Right atrium auricular region (tissue), 2 donors: ENCODE measurements at places on chromosomes 11 and 22. TPM values are rescaled to one million over a fixed set of nuclear protein-coding genes. Genes with fewer than 3 reads are reported as not detected.
A peak's percentile ranks its signal among the peaks of the same experiment; 100 is the strongest.

Gene OR56A1
- not detected for total RNA-seq

Gene C11orf91
- not detected for total RNA-seq

DNA sequence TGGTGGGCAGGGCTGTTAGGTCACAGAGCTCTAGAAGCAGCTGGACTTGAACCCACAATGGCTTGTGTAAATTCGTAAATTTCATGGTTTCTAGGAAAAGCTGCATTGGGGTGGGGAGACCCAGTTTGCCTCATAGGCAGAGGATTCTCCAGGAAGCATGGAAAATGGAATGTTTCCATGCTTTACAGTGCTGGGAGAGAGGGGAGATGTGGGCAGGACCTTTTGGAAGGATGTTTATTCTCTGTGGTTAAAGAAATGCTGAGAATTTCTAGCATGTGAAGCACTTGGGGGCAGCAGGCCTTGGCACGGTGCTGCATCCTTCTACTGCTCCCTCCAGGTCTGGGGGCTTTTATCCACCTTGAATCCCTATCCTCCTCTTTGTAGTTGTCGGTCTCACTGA is 46.3 kb downstream of the TRAF6 start:
- DNase-seq: no peak
- no peaks in the 10 kb centered on the region for H3K27me3 ChIP-seq
- H3K4me1 ChIP-seq: no peaks in the 10 kb centered on the region
- H3K27ac ChIP-seq: no peak overlapping the region
- H3K4me3 ChIP-seq: no peak overlapping the region
- no peaks in the 10 kb centered on the region for H3K36me3 ChIP-seq

- no peak overlapping the region for H3K27ac ChIP-seq
- H3K27me3 ChIP-seq: no peaks in the 10 kb centered on the region
- H3K36me3 ChIP-seq: no peaks in the 10 kb centered on the region
- H3K4me1 ChIP-seq: peaks cover 20% of the 10 kb centered on the region
Measured at GRCh38 chr11:96149743-96150555, 193.0 kb downstream of the MAML2 start.

GRCh38 chr22:20022231-20022977 is 1.5 kb downstream of the TANGO2 start:
- peaks cover 42% of the 10 kb centered on the region for H3K4me1 ChIP-seq
- no peaks in the 10 kb centered on the region for H3K27me3 ChIP-seq
- H3K27ac ChIP-seq: peak overlapping the region; percentile 95
- H3K36me3 ChIP-seq: peaks cover 6% of the 10 kb centered on the region

- no peaks in the 10 kb centered on the region for H3K36me3 ChIP-seq
- no peak for DNase-seq
Measured at GRCh38 chr11:23406131-23406819, 546.0 kb upstream of the CCDC179 start.

DNA sequence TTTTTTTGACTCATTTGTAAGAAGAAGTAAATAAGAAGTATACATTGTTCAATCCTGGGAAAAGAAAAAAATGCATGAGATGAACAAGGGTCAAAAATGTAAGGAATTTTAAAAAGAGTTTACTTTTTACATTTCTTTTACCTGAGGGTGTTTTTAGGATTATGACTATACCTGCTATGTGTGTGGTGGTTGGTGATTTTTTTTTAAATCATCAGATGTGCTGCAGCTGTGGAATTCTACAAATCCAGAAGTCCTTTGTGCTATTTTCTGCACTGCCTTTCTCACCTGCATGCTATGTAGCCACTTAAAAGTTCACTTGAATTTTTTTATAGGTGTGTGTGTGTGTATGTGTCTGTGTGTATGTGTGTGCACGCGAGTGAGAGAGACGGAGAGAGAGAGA is 185.3 kb downstream of the FAT3 start:
- no peaks in the 10 kb centered on the region for H3K27me3 ChIP-seq
- no peaks in the 10 kb centered on the region for H3K4me1 ChIP-seq
- no peak overlapping the region for H3K4me3 ChIP-seq
- DNase-seq: no peak
- no peak overlapping the region for H3K27ac ChIP-seq

GRCh38 chr22:17792299-17792698 is 18.0 kb upstream of the BID start:
- H3K36me3 ChIP-seq: peaks cover 31% of the 10 kb centered on the region
- H3K4me1 ChIP-seq: peaks cover 1% of the 10 kb centered on the region
- no peak for DNase-seq
- no peak overlapping the region for H3K4me3 ChIP-seq
